ENCODE measurements at places on chromosomes 12 and 14. TPM values are rescaled to one million over a fixed set of nuclear protein-coding genes. Genes with fewer than 3 reads are reported as not detected.

GRCh38 chr12:24838531-24838950 lies 110.4 kb downstream of the BCAT1 start:
- peak overlapping the region; percentile 8 for H3K4me3 ChIP-seq
- DNase-seq: peak; percentile 84
- no peaks in the 10 kb centered on the region for H3K27me3 ChIP-seq
- no peaks in the 10 kb centered on the region for H3K36me3 ChIP-seq
- peak overlapping the region; percentile 89 for H3K27ac ChIP-seq

FOXG1 gene
- polyA plus RNA-seq: 0.04 TPM

DNA sequence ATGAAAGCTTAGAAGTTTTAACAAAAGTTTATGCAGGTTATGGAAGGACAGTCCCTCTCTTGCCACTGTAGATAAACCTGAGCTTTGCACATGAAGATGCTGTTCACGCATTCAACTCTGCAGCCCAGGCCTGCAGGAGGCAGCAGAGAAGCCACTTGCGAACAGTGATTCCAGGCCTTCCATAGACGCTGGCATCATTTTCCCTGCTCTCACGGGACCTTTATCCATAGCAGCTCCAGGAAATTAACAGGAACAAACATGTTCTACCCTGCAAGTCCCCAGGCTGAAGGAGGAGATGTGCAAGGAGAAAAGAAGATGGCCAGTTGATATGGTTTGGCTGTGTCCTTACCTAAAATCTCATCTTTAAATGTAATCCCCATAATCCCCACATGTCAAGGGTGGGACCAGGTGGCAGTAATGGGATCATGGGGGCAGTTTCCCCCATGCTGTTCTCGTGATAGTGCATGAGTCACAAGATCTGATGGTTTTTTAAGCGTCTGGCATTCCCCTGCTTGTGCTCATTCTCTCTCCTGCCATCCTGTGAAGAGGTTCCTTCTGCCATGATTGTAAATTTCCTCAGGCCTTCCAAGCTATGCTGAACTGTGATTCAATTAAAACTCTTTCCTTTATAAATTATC lies 2.0 kb downstream of the ERP27 start:
- H3K27ac ChIP-seq: no peak overlapping the region
- H3K36me3 ChIP-seq: no peaks in the 10 kb centered on the region
- no peaks in the 10 kb centered on the region for H3K4me1 ChIP-seq
- no peak overlapping the region for H3K4me3 ChIP-seq

- no peak for DNase-seq
These were observed 14.4 kb downstream of the CLSTN3 start for GRCh38 chr12:7144414-7145120.

DNA sequence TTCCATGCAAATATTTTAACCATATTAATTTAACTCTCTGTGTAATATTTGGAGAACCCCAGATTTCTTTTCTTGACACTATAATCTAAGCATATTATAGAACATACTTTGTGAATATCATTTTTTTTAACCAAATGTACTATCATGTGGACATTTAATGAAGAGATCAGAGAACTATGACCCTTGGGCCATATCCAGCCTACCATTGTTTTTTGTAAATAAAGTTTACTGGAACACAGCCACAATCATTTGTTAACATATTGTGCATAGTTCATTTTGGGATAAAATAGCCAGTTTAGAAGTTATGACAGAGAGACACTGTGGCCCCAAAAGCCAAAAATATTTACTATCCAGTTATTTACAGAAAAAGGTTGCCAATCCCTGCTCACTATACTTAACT lies 338.2 kb downstream of the TMEM117 start:
- no peak for DNase-seq
- H3K36me3 ChIP-seq: no peaks in the 10 kb centered on the region
- H3K27me3 ChIP-seq: no peaks in the 10 kb centered on the region

DNA sequence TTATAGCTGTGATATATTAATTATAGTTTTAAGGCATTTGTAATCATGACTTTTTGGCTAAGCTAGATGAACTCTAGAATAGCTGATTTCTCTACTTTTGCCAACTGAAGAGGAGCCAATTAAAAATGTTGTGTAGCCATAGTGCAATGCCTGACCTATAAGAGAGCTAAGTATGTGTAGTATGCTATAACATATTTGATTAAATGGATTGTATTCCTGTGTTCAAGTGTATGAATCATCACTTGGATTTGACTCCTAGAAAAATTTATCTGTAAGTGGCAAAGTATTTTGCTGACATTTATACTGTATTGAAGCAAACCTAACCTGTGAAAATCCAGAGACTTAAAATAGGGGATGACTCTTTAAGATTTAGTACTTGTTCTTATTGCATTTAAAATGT lies 34.2 kb downstream of the PCNX4 start:
- H3K27ac ChIP-seq: no peak overlapping the region
- H3K4me1 ChIP-seq: no peaks in the 10 kb centered on the region

CELA1 gene
- polyA plus RNA-seq: not detected

- H3K27me3 ChIP-seq: no peaks in the 10 kb centered on the region
- H3K4me1 ChIP-seq: no peaks in the 10 kb centered on the region
- H3K4me3 ChIP-seq: no peak overlapping the region
- no peak overlapping the region for H3K27ac ChIP-seq
- H3K36me3 ChIP-seq: no peaks in the 10 kb centered on the region
These were observed 6.6 kb downstream of the ANKS1B start for GRCh38 chr12:99978152-99978551.

GRCh38 chr12:119684711-119685369 lies 16.9 kb downstream of the PRKAB1 start:
- no peak for DNase-seq
- H3K4me3 ChIP-seq: no peak overlapping the region
- peaks cover 8% of the 10 kb centered on the region for H3K36me3 ChIP-seq
- no peak overlapping the region for H3K27ac ChIP-seq
